ENCODE measurements at places on chromosomes 1 and 21.

GRCh38 chr1:147757015-147757990 lies 3.1 kb downstream of the GJA5 start:
- no peak for DNase-seq

DNA sequence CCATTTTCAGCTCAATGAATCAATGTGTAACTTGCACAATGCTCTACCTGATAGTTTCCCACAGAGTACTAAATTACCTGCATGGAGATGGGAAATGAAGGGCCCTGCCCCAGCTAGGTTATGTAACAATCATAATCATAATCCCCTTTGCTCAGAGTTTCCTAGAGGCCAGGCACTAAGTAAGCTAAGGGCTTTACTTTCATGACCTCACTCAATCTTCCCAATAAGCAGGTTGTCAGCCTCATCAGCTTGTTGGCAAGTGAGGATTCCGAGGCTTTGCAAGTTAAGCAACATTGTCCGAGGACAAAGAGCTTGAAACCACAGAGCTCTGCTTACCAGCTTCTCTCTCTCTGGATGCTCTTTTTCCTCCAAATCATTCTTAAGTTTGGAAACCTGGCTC lies 64.1 kb upstream of the NTPCR start:
- no peak for DNase-seq

DNA sequence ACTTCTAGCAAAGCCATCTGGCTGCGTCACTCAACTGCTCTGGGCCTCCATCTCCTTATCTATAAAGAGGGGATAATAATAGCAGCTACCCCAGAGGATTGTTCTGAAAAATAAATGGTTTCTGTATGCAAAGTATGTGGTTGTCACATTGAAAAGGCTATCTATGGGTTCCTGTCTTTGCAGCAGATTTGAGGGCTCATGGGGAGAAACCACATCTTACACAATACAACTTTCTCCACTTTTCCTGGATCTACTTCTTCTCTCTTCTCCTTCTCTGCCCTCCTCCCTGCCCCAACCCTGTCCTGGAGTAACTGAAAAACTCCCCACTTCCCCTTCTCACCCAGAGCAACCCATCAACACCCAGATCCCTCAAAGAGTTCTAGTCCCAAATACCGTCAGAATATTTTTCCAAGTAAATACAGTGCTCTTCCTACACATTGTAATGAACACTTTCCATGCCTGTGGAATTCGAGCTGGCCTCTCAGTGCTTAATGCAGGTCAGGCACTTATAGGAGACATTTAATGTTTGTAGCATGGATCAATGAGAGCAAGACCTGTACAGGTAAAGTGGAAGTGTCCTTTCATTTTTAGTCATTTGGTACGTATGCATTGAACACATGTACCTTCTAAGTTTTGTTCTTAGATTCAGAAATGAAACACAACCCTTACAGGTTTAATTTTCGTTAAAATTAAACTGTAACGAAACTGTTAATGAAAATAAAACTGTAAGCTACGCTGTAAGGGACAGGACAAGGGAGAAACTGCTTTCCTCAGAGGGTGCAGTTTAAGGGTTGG lies 131.9 kb downstream of the AK5 start:
- DNase-seq: no peak

GRCh38 chr1:247721222-247721621 lies 4.8 kb upstream of the OR6F1 start:
- DNase-seq: no peak

DNA sequence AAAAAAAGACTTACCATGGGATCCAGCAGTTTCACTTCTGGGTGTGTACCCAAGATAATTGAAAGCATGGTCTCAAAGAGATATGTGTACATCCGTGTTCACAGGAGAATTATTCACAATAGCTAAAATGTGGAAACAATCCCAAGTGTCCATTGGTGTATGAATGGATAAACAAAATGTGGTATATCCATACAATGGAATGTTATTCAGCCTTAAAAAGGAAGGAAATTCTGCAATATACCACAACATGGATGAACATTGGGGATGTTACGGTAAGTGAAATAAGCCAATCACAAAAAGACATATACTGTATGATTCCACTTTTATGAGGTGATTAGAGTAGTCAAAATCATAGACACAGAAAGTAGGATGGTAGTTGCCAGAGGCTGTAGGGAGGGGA lies 7.0 kb upstream of the TUT4 start:
- DNase-seq: no peak

GRCh38 chr1:203549309-203549708 lies 55.4 kb downstream of the OPTC start:
- no peak for DNase-seq

DNA sequence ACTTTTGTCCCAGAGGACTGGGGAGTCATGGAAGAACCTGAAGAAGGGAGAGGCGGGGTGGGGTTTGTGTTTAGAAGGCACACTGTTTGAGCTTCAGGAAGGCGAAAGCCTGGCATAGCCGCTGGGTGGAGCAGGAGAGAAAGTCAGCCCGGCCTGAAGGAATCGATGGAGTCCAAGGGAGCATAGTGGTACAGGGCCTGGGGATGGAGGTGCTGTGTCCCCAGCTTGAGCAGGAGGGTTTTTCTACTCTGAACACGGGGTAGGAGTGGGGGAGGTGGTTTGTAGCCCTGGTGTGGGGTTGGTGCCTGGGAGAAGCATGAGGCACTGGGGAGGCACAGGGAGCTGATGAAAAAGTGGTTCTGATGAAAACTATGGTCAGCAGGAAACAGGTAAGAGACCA lies 4.7 kb upstream of the CCDC24 start:
- no peak for DNase-seq

DNA sequence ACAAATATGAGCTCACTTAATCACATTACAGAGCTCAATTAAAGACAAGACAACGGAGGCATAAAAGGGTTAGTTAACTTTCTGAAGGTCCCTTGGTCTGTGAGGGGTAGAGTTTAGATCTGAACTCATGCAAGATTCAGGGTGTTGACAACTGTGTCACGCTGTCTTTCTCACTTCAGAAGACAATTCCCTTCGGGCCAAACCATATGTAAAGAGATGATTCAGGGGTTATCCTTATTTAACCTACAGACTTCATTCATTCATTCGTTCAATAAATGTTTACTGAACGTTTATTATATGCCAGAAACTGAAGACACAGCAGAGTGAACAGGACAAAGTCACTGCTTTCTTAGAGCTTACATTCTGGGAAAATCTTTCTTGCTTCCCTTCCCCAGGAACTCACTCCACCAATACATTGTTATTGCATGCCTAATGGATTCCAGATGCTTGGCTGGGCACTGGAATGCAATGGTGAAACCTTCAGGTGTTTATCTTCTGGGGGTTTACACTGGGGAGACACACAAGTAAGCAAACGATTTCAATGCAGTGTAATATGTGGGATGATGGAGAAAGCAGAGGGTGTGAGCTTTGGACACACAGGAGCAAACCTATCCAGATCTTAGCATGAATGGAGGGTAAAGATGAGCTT lies 6.4 kb downstream of the XCL1 start:
- no peak for DNase-seq

- DNase-seq: no peak
These were observed 156.3 kb downstream of the ST6GALNAC3 start for GRCh38 chr1:76230842-76231281.
